ENCODE measurements at places on chromosomes 11 and 22.

DNA sequence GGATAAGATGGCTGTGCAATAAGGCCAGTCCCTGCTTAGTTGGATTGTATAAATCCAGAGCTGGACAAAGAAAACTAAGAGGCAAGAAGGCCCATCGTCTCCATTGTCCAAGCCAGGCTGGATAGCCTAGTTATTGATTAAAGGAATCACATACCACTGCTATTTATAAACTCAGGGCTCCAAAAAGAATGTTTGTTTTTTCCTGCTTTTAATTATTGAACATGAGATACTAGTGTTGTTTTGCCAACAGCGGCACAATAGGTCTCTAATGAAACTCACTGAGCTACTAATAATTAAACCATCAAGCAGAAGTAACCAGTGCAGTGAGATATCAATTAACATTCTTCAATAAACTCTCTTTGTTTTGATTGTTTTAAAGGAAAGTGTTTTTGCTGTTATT, 259.7 kb downstream of the INSC start:
- no peak for DNase-seq

DNA sequence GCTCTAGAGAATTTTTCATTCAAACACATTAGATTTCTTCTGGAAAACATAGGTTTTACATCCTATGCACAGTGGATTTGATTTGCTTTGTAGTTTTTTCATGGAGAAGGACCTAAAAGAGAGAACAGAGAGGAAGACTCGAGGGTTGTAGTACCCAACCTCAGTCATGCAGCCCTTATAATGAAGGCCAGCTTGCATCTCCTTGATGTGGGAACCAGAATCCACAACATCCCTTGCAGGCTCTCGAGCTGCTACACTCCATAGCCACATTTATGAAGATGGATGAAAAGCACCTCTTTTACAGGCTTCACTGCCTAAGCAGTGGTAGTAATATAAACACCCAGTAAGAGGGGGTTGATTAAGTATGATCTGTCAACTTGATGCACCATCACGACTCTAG, 9.5 kb upstream of the OR5B12 start:
- no peak for DNase-seq

- no peak for DNase-seq
Measured at GRCh38 chr22:19412923-19413322, 18.6 kb downstream of the HIRA start.

GRCh38 chr11:117226388-117227385, 5.2 kb downstream of the PCSK7 start:
- peak; percentile 16 for DNase-seq

DNA sequence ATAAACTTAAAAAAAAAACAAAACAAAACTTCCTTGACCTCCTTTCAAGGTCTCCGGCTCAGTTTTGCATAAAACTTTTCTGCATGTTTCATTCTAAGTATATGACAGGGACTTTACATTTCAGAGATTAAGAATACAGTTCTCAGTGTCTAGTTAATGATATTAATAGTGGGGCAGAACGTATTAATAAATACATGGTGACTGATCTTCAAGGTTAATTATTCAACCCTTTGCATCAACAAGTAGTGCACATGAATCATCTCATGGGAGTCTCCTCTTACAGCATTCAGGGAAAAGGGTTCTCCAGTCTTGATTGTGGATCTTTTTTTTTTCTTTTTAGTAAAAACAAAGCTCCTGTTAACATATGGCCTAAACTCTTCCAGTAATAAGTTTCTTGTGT, 146.8 kb downstream of the KIRREL3 start:
- no peak for DNase-seq

DNA sequence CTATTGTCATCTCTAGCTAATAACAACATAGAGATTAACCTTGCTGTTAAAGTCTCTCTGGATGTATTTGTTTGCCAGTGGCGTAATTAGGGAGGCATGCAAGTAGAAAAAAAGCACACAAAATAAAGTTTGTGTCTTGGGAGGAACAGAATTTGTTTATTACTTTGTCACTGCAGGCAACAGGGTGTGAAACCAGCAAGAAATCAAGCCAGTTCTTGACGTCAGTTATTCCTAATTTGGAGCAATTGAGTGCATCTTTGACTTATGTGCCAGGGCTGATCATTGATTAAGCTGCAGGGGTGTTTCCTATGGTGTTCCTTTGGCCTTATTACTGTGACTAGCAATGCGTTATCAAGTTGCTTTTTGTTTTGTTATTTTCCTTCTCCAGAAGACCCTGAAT, 751.0 kb downstream of the KCNA4 start:
- no peak for DNase-seq

DNA sequence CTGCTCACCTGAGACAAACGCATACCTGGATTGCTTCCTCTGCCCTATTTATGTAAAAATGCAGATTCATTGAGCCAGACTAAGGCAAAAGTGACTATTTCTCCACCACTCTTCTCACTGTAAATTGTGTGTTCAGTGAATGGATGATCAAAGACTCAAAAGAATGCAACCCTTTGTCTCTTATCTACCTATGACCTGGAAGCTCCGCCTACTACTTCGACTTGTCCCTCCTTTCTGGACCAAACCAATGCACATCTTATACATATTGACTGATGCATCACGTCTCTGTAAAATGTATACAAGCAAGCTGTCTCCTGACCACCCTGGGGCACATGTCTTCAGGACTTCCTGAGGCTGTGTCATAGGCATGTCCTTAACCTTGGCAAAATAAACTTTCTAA, 418.0 kb upstream of the SYN3 start:
- no peak for DNase-seq

- no peak for DNase-seq
Measured at GRCh38 chr22:42889304-42889703, 32.2 kb upstream of the ARFGAP3 start.

GRCh38 chr11:36274414-36274813, 14.8 kb downstream of the COMMD9 start:
- no peak for DNase-seq

DNA sequence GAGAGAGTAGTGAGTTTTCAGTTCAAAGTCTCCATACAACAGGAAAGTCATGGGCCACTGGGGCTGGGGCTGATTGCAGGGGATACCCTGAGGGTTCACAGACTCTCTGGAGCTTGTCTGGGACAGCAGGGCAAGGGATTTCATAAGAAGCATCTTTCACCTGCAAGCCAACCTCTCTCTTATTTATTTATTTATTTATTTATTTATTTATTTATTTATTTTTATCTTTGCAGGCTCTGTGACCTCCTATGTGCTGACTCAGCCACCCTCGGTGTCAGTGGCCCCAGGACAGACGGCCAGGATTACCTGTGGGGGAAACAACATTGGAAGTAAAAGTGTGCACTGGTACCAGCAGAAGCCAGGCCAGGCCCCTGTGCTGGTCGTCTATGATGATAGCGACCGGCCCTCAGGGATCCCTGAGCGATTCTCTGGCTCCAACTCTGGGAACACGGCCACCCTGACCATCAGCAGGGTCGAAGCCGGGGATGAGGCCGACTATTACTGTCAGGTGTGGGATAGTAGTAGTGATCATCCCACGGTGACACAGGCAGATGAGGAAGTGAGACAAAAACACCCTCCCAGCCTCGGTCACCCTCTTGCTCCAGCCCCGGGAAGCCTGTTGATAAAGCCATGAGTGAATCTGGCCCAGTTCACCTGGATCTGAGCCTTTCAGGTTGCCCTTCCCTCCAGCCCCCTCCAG, 68.4 kb downstream of the GGTLC2 start:
- no peak for DNase-seq

GRCh38 chr22:35071784-35072183, 5.8 kb downstream of the ISX start:
- DNase-seq: no peak

DNA sequence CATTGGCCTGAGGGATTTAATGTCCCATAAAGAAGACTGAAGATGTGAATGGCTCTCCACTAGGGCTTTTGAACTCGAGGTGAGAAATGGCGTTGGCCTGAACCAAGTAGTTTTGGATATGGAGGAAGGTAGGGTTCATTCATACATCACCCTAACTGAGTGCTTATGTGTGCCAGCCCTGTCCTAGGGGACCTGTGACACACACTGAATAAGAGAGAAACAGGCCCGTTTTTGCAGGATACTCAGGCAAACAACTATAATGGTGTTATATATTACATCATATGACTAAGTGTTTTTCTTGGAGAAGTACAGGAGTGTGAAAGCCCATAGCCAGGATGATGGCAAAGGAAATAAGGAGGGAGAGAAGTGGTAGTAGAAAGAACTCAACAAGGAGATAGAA, 368.1 kb downstream of the TMEM135 start:
- no peak for DNase-seq

- no peak for DNase-seq
Measured at GRCh38 chr11:75637998-75638397, 30.8 kb downstream of the MAP6 start.

DNA sequence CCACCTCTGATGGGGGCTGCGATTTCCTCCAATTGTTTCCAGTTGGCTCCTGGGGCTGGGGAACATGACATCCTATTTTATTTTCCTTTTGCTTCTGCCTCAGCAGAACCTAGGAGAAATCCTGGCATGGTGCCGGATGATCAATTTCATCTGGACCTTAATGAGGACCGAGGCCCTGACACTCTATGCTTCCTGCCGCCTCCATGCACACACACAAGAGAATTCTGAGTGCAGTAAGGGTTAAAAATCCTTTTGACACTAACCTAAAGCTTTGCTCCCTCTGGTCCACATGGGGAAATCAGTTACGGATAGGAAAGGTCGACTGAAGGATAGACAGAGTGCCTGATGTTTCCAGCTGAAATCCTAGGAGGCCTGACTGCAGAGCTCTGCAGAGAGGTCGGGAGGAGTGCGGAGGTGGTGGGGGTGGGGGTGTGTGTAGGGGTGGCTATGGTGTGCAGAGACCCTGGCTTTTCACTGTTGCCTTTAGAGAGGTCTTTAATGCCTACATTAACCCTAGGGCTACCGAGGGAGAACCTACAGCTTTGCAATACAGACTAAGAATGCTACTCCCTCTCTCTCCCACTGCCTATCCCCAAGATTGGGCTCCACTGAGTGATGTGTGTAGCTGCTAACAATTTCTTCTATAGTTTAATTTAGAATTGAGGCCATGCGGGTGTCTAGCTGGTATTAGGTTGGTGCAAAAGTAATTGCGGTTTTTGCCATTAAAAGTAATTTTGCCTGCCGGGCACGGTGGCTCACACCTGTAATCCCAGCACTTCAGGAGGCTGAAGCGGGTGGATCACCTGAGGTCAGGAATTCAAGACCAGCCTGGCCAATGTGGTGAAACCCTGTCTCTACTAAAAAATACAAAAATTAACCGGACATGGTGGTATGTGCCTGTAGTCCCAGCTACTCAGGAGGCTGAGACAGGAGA, 53.6 kb upstream of the INCENP start:
- no peak for DNase-seq

DNA sequence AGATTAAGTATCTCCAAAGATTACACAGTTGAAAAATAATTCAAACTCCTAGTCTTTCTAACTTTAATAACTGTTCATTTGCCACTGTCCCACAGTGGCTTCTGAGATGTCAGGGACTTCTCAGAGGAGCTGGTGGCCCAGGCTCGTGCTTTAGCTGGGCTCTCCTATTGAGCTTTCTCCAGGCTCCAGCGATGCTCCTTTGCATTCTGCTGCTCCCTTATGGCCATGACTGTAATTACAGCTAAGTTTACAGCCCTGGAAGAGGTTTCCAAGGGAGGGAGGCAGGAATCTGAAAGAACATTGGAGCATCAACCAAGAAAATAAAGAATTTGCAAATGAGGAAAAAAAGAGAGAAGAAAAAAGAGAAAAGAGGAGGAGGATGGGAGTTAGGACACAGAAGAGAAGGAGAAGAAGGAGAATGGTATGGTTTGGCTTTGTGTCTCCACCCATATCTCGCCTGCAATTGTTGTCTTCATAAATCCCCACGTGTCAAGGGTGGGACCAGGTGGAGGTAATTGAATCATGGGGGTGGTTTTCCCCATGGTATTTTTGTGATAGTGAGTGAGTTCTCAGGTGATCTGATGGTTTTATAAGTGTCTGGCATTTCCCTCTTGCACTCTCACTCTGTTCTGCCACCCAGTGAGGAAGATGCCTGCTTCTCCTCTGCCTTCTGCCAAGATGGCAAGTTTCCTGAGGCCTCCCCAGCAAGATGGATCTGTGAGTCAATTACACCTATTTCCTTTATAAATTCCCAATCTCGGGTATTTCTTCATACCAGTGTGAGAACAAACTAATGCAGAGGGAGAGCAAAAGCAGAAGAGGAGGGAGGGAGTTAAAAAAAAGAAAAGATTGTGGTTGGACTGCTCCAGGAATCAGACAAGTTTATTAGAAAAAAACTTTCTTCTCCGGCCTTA, 857.0 kb downstream of the KCNA4 start:
- DNase-seq: no peak

DNA sequence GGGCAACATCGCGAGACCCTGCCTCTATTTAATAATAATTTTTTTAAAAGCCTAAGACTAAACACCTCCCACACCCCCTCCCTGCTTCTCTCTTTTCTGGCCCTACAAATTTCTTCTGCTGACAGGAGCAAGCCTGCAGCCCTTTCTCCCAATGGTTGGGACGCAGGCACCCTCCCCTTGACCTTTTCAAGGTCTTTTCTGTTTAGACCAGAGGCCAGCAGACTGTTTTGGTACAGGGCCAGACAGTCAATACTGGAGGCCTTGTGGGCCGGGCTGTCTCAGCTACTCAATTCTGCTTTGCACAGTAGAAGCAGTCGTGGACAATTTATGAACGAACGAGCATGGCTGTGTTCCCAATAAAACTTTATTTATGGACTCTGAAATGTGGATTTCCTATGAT, 92.3 kb downstream of the SCN3B start:
- no peak for DNase-seq

GRCh38 chr22:43474161-43475101, 62.6 kb downstream of the MPPED1 start:
- no peak for DNase-seq

DNA sequence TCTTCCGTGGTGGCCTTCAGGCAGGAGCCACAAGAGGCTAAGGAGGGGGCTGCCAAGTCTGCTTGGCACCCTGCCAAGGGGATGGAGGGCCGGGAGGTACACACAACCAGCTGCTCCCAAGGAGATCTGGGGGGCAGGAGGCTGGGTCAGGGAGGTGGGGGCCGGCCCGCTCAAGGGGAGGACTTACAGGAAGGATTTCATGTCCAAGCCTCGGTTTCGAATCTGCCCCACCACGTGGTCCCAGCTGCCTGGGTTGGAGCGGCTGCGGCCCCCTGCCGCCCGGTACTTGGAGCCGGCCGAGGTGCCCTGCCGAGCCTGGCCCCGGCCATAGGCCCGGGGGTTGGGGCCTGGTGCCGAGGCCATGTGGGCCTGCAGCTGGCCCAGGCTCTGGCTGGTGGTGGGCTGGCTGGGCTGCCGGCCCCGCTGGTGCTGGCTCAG, 33.5 kb downstream of the LRRC10B start:
- no peak for DNase-seq
